ENCODE measurements at places on chromosomes 7 and 10.

DNA sequence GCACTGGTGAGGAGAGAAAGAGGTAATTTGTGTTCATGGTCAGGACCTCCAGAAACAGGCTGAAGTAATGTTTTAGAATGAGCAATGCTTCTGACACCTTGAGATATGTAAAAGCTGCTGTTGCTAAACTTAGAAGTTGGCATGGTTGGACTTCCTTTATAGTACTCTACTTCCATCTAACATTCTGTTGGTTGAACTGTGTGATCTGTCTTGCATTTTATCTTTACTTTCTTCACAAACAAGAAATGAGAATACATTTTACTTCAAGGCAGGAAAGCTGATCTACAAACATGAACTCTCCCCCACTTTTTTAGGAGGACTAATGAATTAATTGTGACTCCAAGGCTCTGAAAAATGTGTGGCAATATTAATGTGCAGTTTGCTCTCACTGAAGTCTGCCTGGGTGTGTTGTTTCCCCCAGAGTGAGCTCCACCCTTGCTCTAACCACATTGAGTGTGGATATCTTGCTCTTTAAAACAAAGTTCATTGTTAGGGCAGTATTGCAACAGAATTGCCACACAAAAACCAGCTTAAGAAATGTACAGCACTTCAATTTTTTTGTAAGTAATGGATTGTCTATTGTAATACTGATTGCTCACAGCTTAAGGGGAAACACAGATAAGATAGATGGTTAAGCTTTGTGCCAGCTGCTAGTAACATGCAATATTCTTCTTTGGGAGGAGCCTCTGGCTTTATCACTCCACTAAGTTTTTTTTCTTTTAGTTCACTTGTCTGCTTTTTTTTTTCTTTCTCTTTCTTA lies 69.0 kb downstream of the ADD3 start:
- no peak for DNase-seq

- DNase-seq: no peak
Observed at GRCh38 chr10:75117995-75118394, 6.5 kb downstream of the SAMD8 start.

DNA sequence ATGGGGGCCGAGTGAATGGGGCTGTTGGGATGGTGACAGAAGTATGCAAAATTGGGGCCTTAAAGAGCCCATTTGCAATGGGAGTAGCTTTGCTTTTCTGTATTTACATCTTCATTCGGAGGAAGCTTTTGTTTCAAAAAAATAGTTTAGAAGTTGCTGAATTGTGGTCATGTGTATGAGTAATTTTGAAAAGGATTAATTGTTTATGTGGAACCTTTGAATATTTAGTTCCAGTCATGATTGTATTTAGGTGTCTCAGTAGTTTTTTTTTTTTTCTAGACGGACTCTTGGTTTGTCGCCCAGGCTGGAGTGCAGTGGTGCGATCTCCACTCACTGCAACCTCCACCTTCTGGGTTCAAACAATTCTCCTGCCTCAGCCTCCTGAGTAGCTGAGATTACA lies 37.2 kb downstream of the RBM33 start:
- DNase-seq: no peak

- no peak for DNase-seq
Observed at GRCh38 chr10:7161484-7162250, 249.2 kb downstream of the SFMBT2 start.

All from NCI-H2081 (cell line).